ENCODE measurements at places on chromosomes 6 and 20.

DNA sequence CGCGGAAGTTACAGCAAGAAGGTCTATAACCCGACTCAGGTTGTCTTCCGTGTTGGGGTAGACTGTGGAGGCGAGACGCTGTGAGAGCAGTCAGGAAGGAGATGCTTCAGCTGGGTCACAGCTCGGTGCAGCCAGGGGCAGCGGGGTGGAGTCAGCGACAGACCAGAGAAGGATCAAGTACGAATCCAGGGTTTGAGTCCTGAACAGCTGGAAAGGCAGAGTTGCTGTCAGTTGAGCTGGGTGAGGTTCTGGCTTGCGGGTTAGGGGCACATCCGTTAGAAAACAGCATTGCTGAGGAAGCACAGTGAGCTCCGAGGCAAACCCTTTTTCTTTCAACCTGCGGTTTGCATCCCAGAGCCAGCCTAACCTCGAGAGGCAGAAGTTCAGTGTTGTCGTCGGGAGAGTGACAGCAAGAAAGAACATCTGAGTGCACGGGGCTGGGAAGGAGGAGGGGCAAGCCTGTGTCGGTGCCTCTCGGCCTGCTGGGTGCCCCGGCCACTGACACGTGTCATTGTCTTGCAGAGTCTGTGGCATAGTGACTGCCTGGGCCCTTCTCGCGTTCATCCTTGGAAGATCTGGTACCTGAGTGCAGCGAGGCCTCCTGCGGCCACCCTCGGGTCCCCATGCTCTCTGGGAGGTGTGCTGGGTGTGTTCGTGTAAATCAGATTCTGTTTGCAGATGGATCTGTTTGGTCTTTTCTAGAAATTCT is 20.0 kb downstream of the PNLDC1 start:
- DNase-seq, result no peak

DNA sequence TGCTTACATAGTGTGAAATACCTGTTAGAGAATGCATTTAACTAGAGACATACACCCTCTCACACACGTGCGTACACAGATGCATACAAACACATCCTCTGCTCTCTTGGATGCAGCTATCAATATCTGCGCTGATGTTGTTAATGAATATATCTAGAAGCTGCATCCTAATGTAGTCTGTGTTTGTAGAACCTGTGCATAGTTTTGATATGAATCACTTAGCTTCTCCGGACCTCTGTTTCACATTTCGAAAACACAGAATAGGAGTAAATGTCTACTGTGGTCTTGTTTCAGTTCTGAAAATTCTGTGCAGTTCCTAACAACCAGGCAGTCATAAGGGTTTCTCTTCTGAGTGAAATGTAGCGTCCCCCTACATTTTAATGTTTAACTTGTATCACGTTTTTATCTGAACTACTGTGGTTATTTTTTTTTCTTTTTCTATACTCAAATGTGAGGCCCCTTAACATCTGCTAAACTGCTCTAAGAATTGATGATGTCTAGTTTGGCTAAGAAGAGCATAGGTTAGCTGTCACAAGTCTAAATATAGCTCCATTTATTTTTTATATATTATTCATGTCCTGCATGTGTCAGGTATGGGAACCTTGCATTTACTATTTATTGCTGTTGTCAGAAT is 254.5 kb downstream of the TMEM242 start:
- peak; percentile 38 for DNase-seq

- DNase-seq, result no peak
Observed at GRCh38 chr6:2384528-2384927, 139.1 kb upstream of the GMDS start.

DNA sequence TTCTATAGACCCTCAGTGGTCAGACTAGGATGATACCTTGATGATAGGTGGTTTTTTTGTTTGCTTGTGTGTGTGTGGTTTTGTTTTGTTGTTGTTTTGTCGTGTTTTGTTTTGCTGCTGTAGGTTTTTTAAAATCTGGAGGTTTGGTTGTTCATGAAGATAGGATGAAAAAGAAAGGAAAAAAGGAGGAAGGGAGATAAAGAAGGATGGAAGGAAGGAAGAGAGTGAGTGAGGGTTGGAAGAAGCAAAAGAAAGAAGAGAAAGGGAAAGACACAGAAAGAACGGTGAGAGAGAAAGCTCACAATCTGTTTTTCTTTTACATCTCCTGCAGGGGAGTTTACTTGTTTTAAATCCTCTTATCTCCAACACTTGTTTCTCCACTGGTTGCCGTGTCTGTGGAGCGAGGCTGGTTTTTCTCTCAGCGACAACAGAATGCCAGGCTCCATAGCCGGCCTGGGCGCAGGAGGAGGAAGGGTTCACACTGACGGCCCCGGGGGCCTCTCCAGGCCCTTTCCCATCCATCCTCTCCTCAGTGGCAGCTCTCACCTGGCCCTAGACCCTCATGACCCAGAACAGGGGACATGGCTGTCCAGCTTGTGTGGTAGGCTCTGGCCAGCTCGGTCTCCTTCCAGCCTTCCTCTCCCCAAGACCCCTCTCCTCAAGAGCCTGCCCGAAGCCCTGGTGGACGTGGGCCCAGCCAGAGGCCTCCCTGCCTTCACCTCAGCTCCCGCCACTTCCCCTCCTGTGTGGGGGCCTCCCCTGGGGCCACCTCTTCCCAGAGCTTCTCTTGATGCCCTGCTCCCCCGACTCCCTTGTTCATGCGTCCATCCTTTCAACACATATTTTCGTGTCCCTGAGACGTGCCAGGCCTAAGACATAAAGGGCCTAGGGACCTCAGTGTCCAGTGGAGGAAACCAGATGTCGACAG is 168.4 kb downstream of the VEGFA start:
- DNase-seq, result no peak

GRCh38 chr6:151436802-151437201 is 15.1 kb downstream of the RMND1 start:
- peak; percentile 89 for DNase-seq

DNA sequence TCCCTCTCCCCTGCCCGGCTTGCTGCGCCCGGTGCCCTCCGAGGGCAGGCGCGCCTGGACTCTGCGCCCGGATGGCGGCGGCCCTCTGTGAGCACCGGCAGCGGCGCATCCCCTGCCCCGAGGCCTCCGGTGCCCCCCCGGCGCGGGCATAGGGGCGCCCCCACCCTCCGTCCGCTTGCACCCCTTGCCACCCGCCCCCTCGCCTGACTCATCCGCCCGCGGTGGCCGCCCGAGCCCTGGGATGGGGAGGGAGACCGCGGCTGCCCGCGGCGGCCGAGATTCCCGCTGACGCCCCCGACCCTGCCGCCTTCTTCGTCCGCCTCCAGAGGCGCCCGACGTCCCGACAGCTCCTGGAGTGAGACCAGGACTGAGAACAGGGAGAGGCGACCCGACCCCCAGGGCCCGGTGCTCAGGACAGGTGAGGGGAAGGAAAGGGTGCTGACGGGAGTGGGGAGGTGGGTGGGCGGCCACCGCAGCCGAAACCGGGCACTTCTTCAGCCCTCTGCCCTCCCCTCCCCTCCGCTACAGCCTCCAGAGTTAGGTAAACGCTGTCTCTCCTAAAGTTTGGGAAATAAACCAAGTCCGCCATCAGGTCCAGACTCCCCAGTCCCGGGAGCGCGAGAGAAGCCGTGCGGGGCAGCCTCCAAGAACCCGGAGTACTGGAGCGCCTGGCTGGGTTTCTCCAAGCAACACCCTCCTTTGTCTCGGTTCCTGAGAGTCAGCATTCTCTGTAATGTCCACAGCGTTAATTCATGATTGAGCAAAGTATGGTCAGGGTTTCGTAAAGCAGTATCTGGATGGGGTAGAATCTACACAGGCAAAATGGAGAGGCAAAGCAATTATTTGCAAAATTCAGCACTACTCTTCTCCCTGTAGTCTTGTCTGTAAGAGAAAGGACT is 539 bp downstream of the TMEM200A start:
- DNase-seq, result peak; percentile 75
